Bladder microvascular endothelial cell (primary cell): ENCODE measurements at places on chromosomes 1 and 21. TPM values are rescaled to one million over a fixed set of nuclear protein-coding genes. Genes with fewer than 3 reads are reported as not detected.

SLC44A5 gene
- 0.16 and 1.6 TPM in 2 replicates for total RNA-seq

IL6R gene
- 10.7 and 15.0 TPM in 2 replicates for total RNA-seq

TACSTD2 gene
- total RNA-seq = 16.5 and 33.0 TPM in 2 replicates

LRRN2 gene
- 0.19 TPM in 1 of 2 replicates, not detected in the other for total RNA-seq

ZMYND12 gene
- total RNA-seq = 0.32 and 0.63 TPM in 2 replicates

FCAMR gene
- total RNA-seq = not detected in 2 replicates

TSPAN1 gene
- total RNA-seq = 0.49 TPM in 1 of 2 replicates, not detected in the other

ADAMTS5 gene
- total RNA-seq = under 0.01 and 0.06 TPM in 2 replicates

PTPN7 gene
- 0.13 and 0.49 TPM in 2 replicates for total RNA-seq

RHD gene
- total RNA-seq = 0.57 TPM in 1 of 2 replicates, not detected in the other

KRTAP21-3 gene
- total RNA-seq = not detected in 2 replicates

S100A7A gene
- total RNA-seq = not detected in 2 replicates

ZFP69 gene
- 1.9 and 2.4 TPM in 2 replicates for total RNA-seq

ST6GALNAC5 gene
- not detected in 2 replicates for total RNA-seq

DMBX1 gene
- total RNA-seq = not detected in 2 replicates

PADI1 gene
- under 0.01 TPM in 2 replicates for total RNA-seq

CLDN17 gene
- not detected in 2 replicates for total RNA-seq

CA14 gene
- not detected in 2 replicates for total RNA-seq

CYP4A11 gene
- total RNA-seq = not detected in 2 replicates
